ENCODE measurements at places on chromosomes 2 and 18. TPM values are rescaled to one million over a fixed set of nuclear protein-coding genes. Genes with fewer than 3 reads are reported as not detected.

SPDYA gene
- 0.84 TPM for total RNA-seq

NAT8 gene
- not detected for total RNA-seq

LANCL1 gene
- total RNA-seq, result 32.7 TPM

- no peak overlapping the region for H3K4me3 ChIP-seq
- H3K27me3 ChIP-seq, result no peaks in the 10 kb centered on the region
- DNase-seq, result no peak
- H3K4me1 ChIP-seq, result no peaks in the 10 kb centered on the region
Observed at GRCh38 chr2:167966937-167967913, 280.2 kb downstream of the STK39 start.

DNA sequence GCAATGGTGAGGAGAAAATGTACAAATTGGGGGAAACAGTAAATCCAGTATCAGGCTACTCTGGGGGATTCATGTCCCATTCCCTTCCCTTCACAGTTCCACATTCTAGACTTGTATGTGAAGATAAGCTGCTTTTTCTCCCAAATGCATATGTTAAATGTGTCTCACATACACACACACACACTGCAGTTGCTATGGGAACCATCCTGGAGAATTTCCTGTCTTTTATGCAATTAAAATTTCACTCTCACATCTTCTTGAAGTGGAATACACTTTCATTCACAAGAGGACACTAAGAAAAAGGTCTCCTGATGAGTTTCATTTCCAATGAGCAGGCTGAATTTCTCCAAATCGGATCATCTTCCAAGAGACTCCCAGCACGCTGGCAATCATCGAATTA, 366.0 kb downstream of the LRATD1 start:
- H3K4me3 ChIP-seq, result no peak overlapping the region
- H3K27ac ChIP-seq, result no peak overlapping the region
- no peaks in the 10 kb centered on the region for H3K27me3 ChIP-seq

All from CD8-positive, alpha-beta memory T cell (primary cell).